ENCODE measurements at places on chromosomes 1 and 21.

DNA sequence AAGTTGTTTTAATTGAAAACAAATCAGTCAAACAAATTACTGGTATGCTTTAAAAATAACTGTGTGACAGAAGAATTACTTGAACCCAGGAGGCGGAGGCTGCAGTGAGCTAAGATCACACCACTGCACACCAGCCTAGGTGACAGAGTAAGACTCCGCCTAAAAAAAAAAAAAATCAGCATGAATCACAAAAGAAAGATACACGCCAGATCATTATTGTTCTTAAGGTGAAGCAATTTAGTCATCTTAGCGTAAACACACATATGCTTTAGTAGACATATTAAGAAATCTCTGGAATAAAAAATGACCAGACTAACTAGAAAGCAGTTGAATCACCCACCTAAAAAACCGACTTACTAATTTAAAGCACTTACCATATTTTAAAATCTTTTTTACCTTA lies 20.2 kb downstream of the RERE start:
- no peak for DNase-seq

DNA sequence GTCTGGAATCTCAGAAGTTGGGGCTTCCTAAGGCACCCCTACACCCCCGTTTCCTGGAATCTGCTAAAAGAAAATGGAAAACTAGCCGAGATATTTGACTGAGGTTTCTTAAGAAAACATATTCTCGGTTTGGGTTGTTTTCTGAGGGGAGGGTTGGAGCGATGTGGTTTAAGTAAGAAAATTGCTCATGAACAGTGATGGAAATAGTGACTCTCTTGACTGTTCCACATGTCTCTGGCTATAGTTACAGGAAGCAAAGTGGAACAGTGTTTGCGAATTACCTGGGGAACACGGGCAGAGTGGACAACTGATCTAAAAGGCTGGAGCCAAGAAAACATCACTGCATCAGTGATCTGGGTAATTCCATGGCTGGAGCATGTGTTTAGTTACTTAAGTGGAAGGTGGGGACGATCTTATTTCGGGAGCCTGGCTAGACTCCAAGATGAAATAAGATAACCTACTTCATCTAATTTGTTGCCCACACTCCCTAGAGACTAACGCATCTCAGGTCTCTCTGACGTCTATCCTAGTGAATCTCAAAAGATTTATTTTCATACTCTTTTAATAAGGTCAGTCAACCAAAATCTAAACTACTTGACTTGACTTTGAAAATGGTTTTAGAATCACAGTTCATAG lies 92.4 kb downstream of the KCNJ15 start:
- DNase-seq = no peak

GRCh38 chr1:63624911-63625310 lies 31.7 kb downstream of the PGM1 start:
- no peak for DNase-seq

GRCh38 chr21:42262831-42263231 lies 43.9 kb downstream of the ABCG1 start:
- no peak for DNase-seq

DNA sequence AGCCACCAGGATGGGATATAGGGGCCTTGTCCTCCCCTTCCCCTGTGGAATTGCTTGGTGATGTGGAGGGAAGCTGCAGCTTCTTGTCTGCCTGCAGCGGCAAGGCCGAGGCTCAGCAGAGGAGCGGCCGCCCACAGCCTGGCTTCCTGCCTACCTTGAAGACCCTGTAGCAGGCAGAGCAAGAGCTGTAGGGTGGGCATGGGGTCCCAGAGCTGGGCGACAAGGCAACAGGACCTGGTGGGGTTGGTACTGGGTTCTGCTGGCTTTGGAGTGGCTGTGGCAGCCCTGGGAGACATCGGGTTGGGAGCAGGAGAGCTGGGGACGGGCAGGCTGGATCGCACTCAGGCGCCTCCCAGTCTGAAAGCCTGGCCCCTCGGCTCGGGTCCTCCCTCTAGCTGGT lies 5.7 kb upstream of the GPR153 start:
- DNase-seq = no peak

DNA sequence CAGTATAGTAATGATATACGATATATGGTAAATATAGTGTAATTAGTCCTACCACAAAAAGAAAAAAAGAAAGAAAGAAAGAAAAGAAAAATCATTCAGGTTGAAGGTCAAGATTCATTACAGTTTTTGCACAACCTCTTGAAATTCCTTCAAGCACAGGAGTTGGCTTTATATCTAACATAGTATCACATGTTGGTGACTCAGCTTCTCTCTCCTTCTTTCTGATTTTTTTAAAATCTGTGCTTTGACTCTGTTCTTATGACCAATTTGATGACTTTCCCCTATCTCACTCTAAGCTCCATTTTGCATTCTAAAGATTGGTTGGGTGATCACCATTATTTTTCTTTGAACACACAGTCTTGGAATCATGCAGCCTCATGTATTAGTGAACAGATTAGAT lies 148.2 kb upstream of the COL11A1 start:
- no peak for DNase-seq

GRCh38 chr1:213374369-213374768 lies 323.3 kb downstream of the RPS6KC1 start:
- peak; percentile 24 for DNase-seq

DNA sequence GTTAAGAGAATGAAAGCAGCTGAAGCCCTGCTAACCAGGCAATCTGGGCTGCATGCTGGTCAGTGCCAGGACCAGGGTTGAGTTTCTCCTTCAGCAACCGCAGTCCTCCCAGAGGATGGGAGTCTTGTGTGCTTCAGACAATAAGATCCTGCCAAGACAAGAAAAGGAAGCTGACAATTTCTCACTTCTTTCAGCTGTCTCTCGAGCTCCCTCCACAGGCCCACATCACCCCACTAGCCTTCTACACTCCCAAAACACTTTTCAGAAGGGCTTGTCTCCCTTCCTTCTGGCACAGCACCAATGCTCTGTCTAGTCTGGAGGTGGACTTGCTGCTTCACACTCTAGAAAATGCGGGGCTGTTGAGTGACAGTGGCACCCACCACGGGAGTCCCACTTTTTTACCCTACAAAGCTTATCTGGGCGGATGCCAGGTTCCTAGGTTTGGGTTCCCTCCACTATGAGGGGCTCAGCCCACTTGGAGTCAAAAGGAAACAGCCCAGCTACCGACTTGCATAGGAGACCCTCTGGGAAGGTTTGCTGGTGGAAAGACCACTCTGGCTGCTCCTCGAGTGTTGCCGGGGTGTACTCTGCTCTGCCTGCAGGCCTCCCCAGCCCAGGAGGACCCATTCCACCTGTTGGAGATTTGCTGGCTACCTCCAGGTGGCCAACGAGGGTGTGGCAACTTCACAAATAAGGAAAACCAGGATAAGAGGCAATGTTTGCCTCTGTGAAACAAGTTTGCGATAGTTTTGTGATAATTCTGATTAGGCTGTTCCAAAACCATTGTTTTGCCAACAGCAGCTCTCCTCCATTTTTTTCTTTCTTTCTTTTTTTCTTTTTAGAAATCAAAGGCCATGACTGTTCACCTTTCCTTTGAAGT lies 68.9 kb downstream of the TENT5C start:
- peak; percentile 74 for DNase-seq

- DNase-seq = no peak
Measured at GRCh38 chr1:89938171-89939055, 56.5 kb upstream of the ZNF326 start.

GRCh38 chr1:56754708-56755479 lies 64.3 kb downstream of the FYB2 start:
- no peak for DNase-seq

DNA sequence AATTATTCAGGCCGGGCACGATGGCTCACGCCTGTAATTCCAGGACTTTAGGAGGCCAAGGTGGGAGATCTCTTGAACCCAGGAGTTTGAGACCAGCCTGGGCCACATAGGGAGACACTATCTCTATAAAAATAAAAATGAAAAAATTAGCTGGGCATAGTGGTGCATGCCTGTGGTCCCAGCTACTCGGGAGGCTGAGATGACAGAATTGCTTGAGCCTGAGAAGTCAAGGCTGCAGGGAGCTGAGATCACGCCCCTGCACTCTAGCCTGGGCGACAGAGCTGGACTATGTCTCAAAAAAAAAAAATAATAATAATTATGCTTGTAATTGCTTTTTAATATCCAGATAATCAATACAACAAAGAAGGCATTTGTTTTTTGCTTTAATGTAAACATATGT lies 91.3 kb downstream of the RIPK4 start:
- DNase-seq = no peak

DNA sequence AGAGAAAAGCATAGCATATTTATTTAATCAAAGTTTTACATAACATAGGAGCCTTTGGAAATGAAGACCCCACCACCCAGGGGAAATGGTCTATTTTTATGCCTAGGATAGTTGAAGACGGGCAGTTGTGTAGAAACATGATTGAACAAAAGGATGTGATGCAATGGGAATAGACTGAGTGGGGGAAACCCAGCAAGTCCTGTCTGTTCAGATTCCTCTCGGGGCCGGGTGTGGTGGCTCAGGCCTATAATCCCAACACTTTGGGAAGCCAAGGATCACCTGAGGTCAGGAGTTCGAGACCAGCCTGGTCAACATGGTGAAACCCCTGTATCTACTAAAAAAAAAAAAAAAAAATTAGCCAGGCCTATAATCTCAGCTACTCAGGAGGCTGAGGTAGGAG lies 298.3 kb downstream of the MATN1 start:
- no peak for DNase-seq

DNA sequence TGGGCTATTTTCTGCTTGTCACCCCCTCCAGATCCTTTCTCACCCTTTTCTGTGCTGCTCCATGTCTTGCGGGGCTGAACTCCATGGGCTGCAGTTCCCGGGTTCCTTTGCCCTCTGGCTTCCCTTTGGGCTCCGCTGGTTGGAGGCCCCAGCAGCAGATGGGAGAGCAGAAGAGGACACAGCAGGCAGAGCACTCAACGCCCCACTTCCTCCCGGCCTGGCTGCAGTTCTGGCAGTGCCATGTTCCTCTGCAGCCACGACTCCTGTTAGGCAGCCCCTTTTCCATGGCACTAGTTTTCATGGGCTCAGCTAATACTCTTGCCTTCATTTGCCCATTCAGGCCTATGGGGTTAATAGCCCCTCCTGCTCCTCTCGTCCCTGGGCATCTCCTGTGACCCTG lies 127.1 kb downstream of the TENT5C start:
- DNase-seq = no peak

DNA sequence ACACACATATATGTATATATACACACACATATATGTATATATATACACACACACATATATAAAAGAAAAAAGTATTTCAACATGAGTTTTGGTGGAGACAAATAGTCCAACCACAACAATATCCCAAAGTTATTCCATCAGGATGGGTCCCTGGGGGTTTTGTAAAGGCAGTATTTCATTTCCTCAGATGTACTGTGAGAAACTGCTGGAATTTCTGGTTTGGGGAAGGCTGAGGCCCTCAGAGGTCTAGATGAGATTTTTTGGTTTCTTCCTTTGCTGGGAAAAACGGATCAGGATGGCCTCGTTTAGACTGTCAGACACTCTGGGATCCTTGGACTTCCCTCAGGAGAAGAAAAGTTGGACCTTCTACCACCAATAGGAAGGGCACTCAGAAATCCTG lies 36.5 kb upstream of the TENT5B start:
- DNase-seq = no peak

- DNase-seq = peak; percentile 87
Measured at GRCh38 chr1:23777979-23778814, at the start of gene PITHD1. Gene PITHD1, plus strand, starts transcription at chr1:23778418. Its CDS starts 98 bp downstream, at chr1:23778516.

DNA sequence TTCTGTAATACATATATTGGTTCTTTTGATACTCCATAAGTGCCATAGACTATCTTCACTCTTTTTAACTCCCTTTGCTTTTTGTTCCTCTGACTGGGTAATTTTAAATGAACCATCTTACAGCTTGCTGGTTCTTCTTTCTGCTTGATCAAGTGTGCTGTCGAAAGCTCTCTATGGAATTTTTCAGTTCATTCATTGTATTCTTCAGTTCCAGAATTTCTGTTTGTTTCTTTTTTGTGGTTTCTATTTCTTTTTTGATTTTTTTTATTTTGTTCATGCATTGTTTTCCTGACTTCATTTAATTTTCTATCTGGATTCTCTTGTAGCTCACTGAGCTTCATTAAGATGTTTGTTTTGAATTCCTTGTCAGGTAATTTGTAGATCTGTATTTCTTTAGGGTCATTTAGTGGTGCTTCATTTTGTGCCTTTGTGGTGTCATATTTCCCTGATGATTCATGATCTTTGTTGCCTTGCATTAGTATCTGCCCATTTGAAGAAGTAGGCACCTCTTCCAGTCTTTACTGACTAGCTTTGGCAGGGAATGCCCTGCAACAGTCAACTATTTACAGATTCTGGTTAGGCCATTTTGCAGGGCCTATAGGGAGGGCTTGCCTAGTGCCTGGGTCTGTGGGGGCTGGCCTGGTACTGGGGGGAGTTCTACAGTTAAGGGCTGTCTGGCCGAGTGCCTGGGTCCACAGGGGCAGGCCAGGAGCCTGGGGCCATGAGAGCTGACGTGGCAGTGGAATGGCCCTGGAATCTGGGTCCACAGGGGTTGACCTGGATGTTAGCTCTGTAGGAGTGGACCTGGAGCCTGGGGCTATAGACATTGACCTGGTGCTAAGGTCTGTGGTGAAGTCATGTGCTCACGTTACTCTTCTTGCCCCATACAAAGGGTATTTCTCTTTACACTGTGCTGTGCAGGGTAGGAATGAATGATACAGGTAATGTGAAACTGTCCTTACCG lies 89.7 kb downstream of the MAGI3 start:
- DNase-seq = no peak

DNA sequence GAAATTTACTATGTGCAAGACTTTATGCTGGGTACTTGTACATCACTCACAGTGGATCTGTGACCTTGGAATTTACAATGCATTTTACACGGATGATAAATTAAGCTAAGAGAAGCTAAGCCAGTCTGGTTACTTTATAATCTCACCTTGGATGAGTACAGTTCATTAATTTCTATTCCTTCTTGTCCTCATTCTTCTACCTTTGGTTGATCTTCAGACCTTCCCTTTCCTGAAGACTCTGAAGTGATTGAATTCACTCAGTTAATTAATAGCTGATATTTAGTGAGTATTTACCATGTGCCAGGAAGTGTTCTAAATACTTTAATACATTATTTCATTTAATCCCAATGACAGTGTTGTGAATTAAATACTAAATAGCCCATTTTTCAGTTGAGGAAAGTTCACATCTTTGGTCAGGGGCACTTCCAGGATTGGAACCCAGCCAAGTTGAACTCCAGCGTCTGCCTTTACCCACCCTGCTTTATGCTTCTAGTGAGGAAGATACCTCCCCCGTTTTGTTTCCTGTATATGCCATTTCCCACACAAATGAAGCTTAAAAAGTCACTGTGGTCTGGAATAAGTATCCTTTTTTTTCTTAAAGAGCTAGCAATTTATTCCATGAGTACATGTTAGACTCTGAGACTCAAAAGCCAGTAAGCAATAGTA lies 146.6 kb downstream of the TLR5 start:
- no peak for DNase-seq

DNA sequence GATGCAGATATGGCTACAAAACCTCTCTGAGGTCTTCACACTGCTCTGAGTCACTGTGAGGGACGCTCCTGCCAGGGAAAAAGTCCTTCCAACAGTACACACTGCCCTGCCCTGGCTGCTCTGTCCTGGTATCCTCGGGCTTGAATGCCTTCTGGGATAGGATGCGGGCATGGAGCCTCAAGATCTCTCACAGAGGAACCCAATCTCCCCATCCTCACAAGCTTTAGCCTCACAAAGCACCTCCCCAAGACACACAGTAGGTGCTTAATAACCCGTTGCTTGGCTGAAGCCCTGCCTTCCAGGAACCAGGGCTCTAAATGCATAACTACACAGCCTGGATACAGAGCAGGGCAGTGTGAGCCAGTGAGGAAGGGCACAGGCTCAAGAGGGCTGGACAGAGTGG lies 9.2 kb downstream of the RAP1GAP start:
- no peak for DNase-seq

All from CD4-positive, alpha-beta T cell treated with Interleukin-21 for 1 hour (primary cell).